ENCODE measurements at places on chromosomes 6 and 20.

GRCh38 chr6:53910834-53911233 is 116.0 kb downstream of the LRRC1 start:
- DNase-seq, result no peak

- DNase-seq, result no peak
Measured at GRCh38 chr6:7080311-7080710, 27.4 kb upstream of the RREB1 start.

DNA sequence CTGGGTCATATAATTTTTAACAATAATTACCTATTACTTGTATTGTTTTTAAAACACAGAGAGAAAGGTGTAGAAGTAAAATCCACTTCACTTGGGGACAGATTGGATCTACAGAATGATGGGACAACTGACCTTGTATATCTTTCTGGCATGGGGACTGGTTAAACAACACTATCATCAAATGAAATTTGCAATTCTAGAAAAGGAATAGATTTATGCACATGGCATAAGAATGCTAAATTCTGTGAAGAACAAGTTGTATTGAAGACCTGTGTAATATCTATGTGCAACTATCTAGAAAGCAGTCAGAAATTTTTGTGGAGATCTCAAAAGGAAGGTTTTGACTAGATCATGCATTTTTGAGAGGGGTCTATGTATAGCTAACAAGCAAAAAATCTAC is 106.3 kb upstream of the BMP5 start:
- DNase-seq, result no peak

GRCh38 chr6:36025932-36026327 is 1.5 kb upstream of the SLC26A8 start:
- no peak for DNase-seq

Measured in activated CD4-positive, alpha-beta T cell treated with anti-CD3 and anti-CD28 coated beads, Interleukin-2, amount 50 U/mL, for 1 hour (primary cell).